ELF-1 (cell line): ENCODE measurements at places on chromosomes 1 and 21.

DNA sequence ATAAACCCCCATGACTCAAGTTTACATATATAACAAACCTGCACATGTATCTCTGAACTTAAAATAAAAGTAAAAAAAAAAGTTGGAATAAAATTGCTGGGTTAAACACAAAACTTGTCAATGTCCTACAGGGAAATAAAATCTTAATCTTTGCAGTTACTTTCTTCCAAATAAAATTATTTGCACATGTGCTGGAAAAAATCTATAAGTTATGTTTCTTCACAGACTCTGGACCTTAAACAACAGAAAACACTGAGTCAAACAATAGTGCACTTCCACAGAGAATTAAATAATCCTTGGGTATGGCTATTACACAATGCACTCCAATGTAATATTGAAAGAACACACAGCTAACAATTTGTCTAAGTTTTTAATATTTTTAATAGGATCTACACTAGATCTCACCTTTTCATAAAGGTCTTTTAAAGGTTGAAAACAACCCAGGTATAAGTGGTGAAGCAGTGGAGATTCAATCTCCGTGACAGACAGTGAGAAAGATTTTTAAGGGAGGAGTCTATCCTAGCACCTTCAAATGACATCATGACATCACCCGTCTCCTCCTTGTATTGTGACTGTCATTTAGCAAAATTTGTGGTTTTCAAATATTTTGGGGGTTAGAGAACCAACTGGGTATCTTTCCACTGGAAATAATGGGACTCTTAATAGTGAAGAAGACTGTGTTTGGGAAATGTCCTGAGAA is 25.2 kb upstream of the FGGY start:
- DNase-seq, result no peak

DNA sequence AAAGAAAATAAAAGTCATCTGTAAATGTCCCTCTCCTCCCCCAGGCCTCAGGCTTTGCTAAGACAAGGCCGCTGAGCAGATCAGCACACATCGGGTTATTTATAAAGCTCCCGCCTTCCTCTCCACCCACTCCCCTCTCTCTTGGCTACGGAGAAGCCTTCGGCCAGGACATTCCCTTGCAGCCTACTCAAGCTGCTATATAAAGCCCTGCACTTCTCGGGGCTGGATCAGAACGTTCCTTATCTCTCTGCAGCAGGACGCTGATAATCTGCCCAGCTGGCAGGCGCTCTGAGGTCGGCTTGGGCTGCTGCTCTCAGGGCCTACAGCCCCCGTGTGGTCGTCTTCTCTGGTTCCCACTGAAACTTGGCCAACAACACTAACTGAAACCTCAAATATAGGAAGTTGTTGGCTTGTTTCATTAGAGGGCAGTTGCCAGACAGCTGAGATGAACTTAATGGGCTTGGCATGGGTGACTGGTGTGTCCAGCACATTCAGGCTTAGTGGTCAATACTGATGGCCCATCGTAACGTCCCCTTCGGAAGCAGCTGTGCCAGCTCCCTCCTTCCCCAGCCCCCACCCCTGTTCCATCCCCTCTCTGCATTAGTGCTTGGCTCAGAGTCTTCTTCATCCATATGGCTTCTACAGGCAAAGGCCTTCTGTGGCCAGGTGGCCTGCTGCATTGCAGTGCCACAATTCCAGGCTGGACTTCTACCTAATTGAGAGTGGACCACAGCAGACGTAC is 64.6 kb downstream of the IER5 start:
- peak; percentile 84 for DNase-seq

DNA sequence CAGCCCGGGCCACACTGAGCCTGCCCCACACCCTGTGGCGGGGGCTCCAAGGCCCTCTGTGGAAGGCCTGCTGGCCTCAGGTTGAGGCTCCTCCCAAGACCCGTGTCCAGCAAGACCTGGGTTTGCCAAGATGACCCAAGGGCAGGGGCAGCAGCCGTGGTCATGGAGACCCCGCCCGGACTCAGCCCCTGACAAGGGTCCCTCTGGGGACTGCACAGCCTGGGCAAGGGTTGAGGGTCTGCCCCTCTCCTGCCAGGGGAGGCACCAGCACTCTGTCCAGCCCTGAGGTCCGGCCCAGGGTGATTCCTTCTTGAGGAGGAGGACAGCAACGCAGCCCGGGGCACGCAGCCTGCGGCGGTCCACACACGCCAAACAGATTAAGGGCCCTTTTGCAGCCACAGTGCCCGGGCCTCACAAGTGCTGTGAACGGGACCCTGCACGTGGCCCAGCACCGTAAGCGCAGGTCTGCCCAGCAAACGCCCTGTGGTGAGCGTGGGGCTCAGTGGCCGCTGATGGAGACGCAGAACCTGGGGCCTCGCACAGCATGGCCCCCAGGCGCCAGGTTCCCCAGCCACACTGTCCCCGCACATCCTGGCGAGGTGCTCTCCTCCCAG is 3.4 kb downstream of the SPATC1L start:
- no peak for DNase-seq

DNA sequence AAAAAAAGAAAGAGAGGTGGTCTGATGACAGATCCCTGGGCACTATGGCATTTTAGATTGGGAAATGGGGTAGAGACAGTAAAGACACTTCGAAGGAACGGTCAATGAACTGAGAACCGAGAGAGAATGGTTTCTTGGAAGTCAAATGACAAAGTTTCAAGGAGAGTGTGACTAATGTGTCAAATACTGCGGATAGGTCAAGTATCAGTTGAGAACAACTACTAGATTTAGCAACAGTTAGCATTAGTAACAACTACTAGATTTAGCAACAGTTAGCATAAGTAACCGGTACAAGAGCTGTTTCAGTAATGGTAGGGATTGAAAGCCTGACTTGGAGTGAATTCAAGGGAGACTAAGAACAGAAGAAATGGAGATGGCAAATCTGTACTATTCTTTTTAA is 35.0 kb downstream of the UROD start:
- DNase-seq, result no peak

DNA sequence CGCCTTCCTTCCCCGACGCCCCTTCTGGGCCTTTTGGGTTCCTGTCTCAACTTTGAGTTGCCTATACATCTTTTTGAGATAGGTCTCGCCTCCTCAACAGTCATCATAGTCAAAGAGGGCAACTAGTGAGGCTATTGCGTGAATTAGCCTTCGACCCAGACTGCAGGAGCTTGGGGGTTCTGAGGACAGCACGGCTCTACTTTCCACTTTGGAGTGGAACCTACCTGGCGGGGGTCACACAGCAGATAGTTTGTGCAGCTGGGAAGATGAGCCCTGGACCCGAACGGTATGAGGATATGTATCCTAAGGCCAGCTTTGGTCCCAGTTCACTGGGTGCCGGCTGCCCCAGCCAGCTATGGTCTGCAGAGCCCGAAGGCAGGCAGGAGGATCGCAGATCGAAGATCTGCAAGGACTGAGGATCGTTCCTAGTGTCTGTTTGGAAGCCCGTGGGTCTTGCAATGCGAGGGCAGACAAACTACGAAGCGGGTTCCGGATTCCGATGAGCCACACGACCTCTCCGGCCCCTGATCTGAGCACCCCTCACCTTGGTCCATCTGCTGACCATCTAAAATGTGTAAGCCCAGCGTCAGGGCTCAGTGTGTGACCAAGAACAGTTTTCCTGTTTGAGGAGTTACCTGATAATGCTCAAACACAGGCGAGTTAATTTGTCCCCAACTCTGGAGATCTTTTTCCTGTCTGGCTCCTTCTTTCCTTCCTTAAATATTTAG is 8.1 kb downstream of the FOXD2 start:
- DNase-seq, result no peak

DNA sequence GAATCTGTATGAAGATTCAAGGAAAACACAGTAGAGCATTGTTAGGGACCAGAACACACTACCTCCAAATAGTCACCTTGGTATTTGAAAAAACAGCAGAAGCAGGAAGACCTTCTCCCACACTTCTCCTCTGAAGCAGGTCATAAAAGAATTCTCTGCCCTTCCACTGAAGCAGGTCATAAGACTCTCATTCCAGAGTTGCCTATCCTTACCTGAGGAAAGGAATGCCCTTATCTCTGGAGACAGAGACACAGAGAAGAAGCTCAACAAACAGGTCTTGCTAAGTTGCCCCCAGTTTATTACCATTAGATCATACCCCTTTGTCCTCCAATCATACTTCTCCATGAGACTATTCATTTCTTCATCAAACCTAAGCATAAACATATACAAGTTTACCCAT is 225.8 kb upstream of the TNR start:
- peak; percentile 8 for DNase-seq

DNA sequence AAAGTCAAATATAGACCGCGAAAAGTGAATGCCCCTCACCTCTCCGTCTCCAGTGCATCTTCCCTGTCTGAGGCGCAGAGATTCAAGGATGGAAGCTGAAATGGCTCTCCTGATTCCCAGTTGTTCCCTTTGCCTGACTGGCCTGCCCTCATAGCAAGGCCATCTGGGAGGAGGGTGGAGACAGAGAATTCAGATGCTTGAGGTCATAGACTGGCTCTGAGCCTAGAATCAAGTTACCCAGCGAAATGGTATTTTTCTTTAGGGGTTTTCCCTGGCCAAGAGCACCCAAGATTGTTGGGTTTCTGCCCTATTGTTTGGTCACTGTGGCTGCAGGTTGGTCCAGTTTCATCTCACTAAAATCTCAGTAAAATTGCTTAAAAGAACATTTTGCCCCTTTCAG is 7.2 kb downstream of the METTL13 start:
- DNase-seq, result no peak

DNA sequence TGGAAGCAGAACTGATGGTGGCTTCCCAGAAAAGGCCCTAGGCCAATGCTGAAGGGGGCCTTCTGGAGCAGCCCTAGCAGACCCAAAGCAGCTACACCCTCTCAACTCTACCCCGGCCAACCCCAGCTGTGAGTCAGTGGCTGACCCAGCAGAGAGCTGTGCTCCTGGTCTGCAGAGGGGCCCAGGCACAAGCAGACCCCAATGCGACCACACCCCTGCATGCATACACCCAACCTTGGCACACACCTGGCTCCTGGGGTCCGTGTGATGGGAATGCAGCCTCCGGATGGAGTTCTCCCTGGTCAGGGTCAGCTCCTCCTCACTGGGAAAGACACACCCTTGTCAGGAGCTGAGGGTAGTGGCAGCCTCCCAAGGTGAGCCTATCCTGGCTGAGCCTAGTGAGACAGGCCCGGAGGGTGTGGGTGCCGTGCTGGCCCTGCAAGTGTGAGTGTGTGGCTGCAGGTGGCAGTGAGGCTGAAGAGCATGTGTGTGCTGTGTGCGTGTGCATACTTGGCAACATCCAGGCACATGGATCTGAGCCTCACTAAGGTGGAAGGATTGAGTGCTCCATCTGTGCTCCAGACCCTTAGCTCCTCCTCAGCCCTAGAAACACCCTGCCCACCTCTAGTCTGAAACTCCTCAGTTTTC is 3.9 kb upstream of the ARHGAP30 start:
- no peak for DNase-seq

GRCh38 chr1:230165536-230165935 is 98.5 kb downstream of the GALNT2 start:
- DNase-seq, result no peak

GRCh38 chr1:191709215-191709614 is 449.0 kb upstream of the RGS18 start:
- no peak for DNase-seq

- no peak for DNase-seq
Observed at GRCh38 chr1:29478879-29479278, 242.6 kb downstream of the PTPRU start.

DNA sequence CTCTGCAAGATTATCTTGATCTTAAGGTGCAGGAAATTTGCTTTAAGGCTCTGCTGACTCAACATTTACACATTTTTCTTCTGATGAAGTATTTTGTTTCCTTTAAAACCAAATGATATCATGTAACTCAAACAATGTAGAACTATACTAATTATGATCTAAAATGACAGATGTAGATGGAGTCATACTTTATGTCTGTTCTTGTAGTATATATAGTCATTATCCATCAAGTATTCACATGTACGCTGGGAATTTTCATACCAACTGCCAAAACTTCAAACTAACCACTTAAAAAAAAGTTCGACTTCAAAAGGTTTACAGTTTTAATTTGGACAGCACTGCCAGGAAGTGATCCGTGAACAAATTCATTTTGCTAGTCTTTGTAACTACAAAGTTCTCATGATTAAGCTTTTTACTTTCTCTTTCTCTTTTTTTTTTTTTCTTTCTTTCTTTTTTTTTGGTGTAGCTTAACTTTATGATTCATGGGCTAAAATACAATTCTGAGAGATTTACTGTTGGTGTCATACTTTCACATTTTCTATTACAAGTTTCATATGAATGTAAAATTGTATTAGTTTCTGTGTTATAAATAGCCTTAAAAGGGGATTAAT is 509.0 kb upstream of the CXADR start:
- DNase-seq, result no peak

- no peak for DNase-seq
Observed at GRCh38 chr1:201167041-201167991, 13.0 kb upstream of the TMEM9 start.

DNA sequence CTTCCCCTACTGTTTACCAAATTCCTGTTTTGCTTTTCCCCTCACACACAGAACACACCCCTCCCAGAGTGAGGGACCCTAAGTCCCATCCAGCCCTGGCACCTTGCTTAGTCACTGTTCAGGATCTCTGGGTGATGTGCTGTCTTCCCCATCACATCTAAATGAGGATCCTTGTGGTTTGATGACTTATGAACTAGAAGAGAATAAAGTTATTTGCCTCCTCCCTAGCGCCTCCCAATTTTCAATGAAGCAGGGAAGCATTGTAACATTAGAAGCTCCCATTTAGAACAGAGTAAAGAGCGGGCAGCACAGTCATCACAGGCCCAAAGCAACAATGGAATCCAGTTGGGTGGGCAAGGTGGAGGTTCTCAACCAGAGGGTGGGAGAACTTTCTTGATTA is 27.0 kb downstream of the DISC1 start:
- no peak for DNase-seq

DNA sequence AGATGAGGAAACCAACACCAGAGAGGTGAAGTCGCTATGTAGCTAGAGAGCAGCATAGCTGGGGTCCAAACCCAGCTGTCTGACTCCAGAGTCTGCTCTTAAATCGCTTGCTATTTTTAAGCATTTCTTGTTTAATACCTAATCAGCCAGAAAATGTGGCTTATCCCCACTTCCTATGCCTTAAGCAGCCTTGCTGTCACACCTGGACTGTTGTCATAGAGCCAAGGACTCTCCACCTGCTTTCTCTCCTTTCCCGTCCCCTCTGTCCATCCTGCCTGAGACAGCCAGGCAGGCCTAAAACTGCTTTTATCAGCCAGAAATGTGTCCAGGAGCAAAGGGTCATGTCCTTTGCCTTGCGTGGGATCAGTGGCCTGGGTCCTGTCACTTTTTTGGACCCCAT is 28.3 kb upstream of the EPHA8 start:
- DNase-seq, result no peak
